GM04503 (cell line): ENCODE measurements at places on chromosomes 12 and 14.

DNA sequence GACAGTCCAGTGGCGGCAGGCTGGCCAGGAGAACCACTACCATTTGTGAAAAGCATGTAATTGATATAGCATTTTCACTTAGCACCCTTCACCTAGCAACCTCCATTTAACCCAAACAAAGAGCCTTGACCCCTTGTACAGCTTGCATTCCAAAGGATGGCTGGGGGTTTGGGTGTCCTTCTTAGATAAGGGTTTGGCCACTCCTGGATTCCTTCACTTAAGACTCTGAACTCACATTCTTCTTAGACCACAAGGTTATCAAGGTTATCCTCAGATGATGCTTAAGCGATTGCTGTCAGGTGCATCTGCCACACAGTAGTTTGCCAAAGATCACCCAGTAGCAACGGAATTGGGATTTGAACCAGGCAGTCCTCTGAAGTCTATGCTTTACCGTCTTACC, 102.8 kb downstream of the ZNF664 start:
- no peak for DNase-seq

- no peak for DNase-seq
Observed at GRCh38 chr12:11510671-11511070, 115.3 kb upstream of the PRB2 start.

DNA sequence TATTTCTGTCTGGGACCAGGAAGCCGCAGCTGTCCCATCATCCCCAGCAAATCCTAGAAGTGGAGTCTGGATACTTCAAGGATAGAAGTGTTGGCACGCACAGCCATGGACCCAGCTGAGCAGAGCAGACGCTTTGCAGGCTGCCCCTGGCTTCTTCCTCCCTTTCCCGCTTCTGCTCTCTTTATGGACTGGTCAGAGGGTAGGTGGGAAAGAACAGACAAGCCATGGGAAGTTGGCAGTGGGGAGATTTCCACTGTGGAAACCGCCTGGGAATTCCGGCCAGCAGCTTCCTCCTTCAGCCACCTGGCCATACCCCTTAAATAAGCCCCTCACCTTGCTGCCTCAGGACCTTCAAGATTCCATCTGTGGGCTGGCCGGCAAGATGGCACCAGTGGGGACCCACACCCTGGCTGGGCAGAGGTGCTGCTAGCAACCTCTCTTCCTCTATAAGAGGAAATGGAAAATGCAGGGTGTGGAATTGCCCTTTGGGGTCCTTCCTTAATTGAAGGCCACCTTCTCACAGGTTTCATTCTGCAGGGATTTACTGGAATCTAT, 20.6 kb downstream of the OTUB2 start:
- no peak for DNase-seq

DNA sequence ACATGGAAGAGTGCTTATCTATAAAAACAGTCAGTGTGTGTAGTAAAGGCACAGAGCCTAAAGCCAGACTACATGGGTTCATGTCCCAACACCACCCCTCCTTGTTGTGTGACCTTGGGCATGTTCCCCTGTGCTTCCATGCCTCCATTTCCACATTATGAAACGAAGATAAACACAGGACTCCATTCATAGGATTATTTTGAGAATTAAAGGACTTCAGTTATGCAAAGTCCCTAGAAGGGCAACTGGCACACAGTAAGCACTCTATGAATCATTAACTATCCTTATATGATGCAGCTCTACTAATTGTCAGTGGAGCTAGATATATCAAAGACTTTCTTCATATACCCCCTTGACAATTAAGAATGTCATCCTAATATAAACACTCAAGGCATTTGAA, 17.8 kb downstream of the IFNG-AS1 start:
- no peak for DNase-seq

DNA sequence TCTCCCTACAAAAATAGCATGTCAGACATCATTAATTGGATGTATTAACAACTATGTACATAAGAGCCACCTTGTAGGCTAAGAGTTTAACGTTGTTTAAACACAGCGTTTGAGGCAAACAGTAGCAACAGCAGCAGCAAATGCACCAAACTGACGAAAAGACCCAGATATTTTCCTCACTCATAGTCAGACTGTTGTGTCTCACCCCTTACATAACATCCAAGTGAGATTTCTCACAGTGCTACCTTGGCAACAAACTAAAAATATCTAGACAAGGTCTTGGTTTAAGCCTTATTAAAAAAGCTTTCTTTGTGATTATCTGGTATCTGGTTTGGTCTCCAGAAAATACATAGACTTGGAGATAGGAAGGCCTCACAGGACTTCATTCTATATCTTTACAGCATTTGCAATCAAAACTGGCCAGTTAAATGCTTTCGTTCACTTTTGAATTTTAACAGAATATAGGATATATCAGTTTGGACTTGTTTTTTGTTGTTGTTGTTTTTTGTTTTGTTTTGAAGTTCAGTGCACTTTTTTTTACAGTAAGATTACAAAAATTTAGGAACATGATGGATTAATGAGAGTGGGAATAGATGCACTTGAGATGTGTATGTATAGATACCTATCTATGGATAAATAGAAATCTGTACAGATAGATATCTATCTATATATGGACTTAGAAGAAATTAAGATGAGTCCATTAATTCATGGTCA, 4.1 kb downstream of the BHLHE41 start:
- no peak for DNase-seq

GRCh38 chr14:23449314-23449713, 13.9 kb upstream of the MYH7 start:
- DNase-seq = no peak

GRCh38 chr12:7411343-7411742, 32.6 kb downstream of the CD163L1 start:
- no peak for DNase-seq

DNA sequence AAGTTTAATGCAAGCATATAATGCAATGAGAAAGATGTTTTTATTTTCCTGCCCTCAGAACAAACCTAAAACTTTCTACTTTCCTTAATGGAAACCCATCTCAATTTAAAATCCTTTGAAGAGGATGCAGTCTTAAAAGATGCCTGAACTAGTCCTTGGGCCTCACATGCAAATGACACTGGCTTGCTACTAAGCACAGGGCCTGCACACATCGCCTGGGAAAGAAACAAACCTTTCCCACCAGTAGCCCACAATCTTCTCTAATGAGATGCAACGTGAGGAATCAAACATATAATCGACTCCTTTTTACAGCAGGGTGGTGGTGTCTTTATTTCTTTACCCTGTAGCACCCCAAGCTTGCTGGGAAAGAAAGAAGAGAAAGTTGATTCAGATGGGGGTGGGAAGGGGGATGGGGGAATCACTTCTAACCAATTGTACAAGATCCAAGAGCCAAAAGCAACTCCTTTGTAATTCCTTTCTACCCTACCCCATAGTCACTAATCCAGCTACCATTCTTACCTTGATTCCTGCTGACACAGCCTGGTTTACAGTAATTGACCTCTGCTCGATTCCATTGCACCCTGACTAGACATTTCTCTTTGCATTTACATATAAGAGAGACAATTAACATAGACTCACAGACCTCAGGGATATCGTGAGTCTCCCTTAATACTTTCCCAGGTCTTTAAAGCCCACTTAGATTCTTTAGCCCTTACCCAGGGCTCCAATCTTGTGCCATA, 69.5 kb upstream of the FERMT2 start:
- DNase-seq = no peak
